ENCODE measurements at places on chromosomes 6 and 20.

DNA sequence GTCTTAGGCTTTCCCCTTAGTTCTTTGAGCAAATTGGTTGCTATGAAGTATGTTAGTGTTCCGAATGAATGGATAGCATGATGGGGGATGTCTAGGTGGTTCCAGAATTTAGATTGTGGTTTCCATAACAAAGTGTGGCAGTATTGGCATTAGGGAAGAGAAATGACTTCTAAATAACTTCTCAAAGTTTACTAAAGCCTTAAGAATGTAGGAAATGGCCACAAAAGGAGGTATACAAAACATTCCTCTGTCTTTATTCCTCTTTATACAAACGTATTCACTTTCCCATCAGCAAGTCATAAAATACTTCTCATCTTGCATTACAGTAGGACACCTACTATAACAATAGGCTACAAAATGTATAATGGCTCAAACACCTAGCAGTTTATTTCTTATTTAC lies 279.6 kb downstream of the ESR1 start:
- no peak for ATAC-seq

DNA sequence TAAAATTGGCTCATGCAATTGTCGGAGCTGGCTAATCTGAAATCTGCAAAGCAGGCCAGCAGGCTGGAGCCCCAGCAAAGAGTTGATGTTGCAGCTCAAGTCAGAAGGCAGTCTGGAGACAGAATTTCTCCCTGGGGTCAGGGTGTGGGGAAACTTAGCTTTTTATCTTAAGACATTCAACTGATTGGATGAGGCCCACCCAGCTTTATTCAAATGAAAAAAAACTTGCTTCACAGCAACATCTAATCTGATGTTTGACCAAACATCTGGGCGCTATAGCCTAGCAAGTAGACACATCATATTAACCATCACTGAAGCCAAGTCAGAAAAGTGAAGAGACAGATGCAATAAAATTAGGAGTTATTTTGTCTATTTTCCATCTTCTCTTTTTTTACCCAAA lies 108.8 kb upstream of the CCDC28A start:
- no peak for ATAC-seq

- no peak for ATAC-seq
These were observed 102.3 kb upstream of the TSHZ2 start for GRCh38 chr20:52869698-52870501.

GRCh38 chr6:15349379-15349778 lies 103.5 kb downstream of the JARID2 start:
- ATAC-seq, result no peak

GRCh38 chr20:7371518-7372163 lies 568.6 kb downstream of the HAO1 start:
- ATAC-seq, result no peak

DNA sequence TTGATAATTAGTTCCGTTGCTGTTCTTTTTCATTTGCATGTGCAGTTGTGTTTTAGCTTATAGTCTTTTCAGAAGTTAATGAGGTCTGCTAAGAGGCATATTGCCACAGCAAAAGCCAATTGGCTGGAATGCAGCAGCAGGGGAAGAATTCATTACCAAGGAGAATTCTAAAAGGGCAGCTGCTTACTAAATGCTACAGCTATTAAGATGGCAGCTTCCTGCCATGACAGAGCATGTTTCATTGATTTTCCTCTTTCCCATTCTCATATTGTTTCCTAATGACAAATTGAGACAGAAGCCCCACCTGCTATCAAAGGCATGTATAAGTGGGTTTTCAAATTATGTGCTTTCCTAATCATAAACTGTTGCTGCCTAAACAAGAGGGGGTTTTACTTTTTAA lies 66.6 kb downstream of the CLVS2 start:
- ATAC-seq, result no peak

DNA sequence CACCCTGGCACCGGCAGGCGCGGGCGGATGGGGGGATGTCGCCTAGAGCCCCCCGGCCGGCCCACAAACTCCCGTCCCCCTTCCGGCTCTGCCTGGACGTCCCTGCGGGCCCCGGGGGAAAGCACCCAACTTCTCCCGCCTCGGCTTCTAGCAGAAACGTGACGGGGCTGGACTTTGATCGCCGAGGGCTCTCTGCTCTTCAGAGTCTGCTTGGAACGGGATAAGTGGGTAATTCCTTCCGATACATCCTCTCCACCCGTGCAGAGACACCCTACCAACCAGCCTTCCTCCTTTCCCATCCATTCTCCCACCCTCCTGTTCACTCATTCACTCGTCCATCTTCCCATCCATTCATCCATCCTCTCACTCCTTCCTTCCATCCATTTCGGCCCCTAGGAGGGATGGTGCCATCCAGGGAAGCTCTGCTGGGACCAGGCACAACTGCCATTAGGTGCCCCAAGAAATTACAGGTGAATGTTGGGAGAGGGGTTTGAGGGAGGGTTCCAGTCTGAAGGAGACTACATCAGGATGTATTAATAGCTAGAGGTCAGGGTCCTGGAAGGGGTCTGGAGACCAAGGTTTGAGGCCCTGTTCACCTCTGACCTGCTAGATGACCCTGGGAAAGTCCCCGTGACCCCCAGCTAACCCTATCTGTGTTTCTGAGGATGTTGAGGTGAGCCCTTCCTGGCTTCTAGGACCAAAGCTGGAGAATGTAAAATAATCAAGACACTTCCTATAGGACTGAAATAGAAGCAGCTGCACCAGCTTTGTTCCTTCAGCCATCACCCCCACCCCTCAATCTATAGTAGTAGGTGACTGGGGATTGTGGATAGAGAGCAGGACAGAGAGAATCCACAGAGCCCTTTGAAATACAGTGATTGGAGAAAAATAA lies 538 bp downstream of the TTLL9 start:
- ATAC-seq, result no peak

- ATAC-seq, result peak; percentile 69
These were observed 3.2 kb downstream of the TTBK1 start for GRCh38 chr6:43246301-43247113.

DNA sequence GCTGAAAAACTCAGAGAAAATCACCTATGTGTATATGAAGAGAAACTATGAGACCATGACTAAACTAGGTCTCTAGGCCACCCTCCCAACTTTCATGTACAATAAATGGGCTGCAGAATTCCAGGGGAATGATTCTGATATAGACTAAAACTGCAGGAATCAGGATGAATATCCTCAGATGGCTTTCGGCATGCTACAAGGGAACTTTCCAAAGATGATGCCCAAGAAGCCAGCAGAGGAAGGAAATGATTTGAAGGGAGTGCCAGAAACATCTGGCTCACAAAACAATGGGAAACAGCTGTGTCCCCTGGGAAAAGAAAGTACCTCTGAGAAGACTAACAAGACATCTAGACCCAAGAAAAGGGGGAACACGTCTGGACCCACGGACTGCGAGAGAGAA lies 41.1 kb downstream of the PLN start:
- ATAC-seq, result no peak

GRCh38 chr20:62927128-62927705 lies 912 bp upstream of the DIDO1 start:
- no peak for ATAC-seq

- ATAC-seq, result no peak
These were observed 42.8 kb upstream of the GLP1R start for GRCh38 chr6:39005774-39006173.

DNA sequence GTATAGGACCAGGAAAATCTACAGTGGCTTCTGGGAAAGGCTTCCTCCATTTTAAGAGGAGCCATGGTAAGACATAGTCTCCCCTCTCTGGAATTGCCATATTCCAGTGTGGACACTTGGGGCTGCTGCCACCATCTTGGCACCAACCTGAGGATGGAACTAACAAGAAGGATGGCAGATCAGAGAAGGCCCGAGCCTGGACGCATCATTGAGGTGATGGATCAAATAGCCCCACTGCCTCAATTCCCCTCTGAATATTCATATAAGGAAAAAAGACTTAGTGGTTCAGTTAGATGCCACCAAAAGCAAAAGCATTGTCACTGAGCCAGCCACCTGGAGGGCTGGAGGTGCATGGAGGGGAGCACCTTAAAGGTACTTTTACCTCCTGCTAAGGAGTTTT lies 25.9 kb downstream of the PLAGL2 start:
- no peak for ATAC-seq

- no peak for ATAC-seq
These were observed 62.8 kb upstream of the L3MBTL3 start for GRCh38 chr6:129955584-129955983.

DNA sequence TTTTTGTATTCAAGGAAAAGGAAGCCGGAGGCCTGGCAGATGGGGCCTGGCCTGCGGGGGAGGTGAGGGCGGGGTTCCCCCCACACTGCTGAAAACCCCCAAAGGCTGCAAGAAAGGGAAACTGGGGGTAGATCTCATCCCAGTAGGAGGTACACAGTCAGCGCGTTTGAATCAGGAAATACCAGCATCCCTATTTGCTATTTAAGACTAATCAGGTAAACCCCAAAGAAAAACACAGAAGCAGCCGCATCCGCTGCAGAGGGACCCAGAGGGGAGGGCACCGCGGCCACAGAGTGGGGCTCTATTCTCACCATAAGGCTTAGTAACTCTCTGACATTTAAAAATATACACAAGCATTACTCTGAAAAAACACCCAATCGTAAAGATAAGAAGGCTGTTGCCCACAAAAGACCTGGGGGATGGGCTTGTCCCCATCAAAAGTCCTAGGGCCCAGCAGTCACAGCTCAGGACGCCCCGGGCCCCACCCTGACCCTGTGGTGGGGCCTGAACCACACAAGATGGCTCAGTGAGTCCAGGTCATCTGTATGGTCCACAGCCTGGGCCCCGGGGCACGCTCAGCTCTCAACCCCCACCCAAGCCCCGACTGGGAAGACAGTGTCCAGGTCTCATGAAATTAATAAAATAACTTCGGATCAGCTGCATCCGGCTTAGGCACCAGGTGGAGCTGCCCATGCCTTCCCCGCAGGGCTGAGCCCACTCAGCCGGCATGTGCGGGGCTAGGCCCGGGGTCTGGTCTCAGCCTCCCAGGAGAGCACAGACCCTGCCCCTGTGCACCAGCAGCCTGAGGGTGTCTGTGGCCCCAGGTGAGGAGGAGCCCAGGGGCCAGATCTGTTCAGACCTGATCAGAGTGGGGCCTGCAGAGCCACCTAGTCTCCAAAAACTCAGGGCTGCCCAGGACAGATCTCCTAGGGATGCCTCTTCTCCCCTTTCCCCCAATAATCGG lies 31.0 kb downstream of the KCNQ2 start:
- ATAC-seq, result no peak

- ATAC-seq, result no peak
These were observed 118.1 kb downstream of the MYB start for GRCh38 chr6:135299256-135299655.

- ATAC-seq, result no peak
These were observed 61.9 kb upstream of the AKIRIN2 start for GRCh38 chr6:87763901-87764300.

DNA sequence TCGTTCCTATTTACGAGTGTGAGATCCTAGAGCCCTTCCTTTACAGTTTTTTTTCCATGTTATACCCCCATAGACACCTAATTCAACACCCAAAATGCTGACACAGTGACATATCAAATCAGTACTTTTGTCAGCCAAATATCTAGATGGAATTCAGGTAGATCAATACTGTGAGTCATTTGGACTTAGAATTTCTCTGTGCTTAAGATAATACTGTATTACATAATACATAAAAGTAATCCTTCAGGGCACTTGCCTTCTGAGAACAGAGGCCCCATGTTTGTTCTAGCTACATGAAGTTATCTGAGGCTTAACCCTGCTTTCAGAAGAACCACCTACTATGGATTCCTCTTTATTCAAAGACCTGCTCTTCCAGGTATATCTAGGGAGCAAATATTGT lies 623.1 kb downstream of the PHF3 start:
- ATAC-seq, result no peak

- no peak for ATAC-seq
These were observed 226.3 kb downstream of the KIF16B start for GRCh38 chr20:16346956-16347355.

- ATAC-seq, result peak; percentile 55
These were observed 159.7 kb upstream of the RPS6KA2 start for GRCh38 chr6:166786704-166787293.

DNA sequence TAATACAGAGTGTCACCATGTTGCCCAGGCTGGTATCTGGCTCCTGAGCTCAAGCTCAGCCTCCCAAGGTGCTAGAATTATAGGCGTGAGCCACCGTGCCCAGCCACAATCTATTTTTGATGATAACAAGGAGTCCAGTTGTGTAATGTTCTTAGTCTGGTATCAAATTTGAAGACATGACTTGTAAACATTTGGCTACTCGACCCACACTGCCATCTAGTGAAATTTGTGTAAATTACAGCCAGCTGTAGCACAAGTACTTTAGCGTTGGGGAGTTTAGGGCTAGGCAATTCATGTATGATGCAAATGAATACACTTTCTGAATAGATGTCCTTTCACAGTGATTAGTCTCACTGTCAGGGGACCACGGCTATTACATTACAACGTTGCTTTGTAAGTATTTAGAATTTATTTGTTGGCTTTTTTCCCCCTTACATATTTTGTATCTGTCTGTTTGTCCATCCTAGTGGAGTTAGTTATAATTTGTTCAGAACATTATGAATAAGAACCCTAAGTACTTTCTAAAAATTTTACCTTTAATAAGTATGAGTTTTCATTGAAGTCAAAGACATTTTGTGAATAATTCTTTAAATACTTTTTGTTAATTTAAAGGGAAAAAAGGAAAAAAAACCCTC lies 139.7 kb downstream of the PRDM13 start:
- peak; percentile 57 for ATAC-seq

GRCh38 chr6:140475086-140475485 lies 1100.6 kb upstream of the CITED2 start:
- ATAC-seq, result no peak

GRCh38 chr6:38131527-38131965 lies 312.0 kb downstream of the ZFAND3 start:
- ATAC-seq, result no peak

GRCh38 chr6:137013031-137013430 lies 31.7 kb downstream of the IL20RA start:
- no peak for ATAC-seq

DNA sequence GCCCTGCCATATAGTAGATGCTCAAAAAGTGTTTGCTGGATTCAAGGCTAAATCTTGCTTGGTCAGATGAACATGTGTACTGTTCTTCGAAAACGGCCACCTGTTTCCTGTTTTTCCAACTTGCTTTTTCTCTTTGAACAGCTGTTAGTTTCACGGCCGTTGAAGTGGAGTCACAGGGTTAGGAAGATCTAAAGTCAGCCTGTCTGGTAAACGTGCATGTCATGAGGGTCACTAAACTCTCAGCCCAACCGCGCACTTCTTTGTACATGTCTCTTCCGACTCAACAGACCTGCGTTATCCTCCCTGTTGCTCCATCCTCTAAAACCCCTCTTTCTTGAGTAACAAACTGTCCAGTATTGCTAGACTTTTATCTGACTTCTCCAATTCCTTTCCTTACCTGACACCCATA lies 93.2 kb upstream of the MAN1A1 start:
- peak; percentile 64 for ATAC-seq

DNA sequence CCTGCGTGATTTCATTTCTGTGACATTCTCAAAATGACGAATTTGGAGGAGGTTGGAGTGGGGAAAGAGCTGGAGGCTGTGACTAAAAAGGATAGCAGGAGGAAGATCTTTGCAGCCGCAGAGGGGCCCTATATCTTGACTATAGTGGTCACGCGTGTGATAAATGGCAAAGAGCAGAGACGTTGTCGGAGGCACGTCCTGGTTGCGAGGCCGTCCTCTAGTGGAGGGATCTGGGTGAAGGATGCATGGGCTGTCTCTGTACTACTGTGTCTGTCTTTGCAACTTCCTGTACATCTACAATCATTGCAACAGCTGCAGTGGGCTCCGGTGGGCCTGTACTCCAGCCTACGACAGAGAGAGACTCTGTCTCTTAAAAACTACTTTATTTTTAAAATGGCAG lies 76.6 kb downstream of the YTHDF1 start:
- no peak for ATAC-seq

- ATAC-seq, result no peak
These were observed 58.7 kb downstream of the ZFAND3 start for GRCh38 chr6:37878150-37878710.

Measured in gastroesophageal sphincter (tissue), 4 donors.